ENCODE measurements at places on chromosomes 5 and 9.

GRCh38 chr5:150350524-150351344, 6.8 kb upstream of the TCOF1 start:
- no peak for DNase-seq

DNA sequence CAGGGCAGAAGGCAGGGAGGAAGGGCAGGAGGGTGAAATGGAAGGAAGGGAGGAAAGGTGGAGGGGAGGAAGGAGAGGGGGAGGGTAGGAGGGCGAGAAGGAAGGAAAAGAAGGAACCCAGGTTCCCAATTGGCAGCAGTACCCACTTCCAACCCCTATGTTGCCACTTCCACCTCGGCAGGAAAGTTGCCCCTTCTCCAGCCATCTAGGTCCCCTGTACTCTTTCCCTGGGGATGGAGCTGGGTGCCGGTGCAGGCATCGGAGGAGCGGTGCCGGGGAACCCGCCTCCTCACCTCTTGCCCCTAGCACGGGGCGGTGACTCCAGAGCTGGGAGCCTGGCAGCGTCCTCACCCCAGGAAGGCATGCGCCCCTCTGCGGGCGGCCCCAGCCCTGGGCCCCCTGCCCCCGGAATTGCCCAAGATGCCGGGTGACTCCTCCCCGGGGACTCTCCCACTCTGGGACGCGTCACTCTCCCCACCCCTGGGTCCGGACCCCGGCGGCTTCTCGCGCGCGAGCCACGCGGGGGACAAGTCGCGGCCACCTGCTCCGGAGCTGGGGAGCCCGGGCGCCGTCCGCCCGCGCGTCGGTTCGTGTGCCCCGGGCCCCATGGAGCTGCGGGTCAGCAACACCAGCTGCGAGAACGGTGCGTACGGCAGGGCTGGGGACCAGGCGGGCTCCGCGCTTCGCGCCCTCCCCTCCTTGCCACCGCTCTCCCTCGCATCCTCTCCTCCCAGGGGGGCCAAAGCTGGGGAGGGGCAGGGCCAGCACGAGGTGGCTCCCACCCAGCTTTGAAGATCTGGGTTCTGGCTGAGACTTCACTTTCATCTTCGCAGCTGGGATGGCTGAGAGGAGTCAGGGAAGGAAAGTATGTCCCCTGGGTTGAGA, at the start of gene NIPAL4:
TSS of gene NIPAL4 (plus strand) at position 499 of the 885 bp plus-strand sequence. CDS start at position 607, 108 bp downstream.
- peak; percentile 35 for DNase-seq

DNA sequence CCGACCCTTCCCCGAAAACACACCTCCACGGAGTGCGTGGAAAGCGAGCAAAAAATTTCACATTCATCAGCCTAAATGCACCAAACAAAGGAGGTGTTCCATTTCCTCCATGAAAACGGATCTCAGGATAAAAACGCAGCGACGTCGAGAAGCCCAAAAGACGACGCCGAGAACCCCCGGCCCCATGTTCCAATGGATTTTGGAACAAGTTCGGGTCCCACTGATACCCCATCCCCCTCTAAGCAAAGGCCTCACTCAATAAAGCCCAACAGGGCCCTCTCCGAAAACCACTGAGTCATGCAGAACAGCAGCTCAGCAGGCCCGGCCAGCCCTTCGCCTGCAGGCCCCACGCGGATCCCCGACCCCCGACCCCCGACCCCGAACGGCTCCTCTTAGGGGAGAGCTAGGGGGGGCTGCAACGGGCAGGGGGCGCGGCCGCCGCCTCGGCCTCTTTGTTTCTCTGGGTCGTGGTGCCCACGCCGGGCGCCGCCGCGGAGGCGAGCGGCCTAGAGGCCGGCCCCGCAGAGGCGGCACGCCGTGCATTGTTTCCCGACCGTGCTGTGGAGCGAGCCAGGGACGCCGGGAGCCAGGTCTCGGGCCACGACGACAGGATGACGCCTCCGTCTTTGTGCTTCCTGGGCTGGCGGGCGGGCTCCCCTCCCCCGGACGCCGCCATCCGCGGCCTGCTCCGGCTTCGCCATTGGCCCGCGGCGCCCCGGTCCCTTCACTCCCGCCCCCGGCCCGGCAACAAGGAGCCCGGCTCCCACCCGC, 915 bp downstream of the ZFAND5 start:
- DNase-seq: peak; percentile 60

- no peak for DNase-seq
These were observed 226.4 kb downstream of the ADAMTS6 start for GRCh38 chr5:65255294-65255693.

GRCh38 chr9:37191403-37192089, 71.2 kb downstream of the ZCCHC7 start:
- no peak for DNase-seq

DNA sequence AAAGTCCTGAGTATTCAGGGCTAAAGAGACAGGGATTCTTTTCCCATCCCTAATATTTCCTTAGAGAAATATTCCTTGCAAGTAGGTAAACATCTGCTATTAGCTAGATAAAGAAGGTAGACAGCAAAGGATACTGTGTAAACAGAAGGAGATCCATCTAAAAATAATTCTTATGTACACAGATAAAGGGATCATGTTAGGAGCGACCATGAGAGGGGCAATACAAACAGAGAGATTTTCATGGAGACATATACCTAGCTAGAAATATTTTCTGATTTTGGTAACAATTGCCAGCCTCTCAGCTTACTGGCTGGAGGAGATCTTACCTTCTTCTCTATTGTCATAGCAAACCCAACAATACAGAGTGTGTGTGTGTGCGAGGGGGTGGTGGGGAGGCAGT, 184.6 kb upstream of the DMAC1 start:
- DNase-seq: no peak
